ENCODE measurements at places on chromosomes 5 and 9.

- DNase-seq, result no peak
These were observed 93.4 kb downstream of the KCNT1 start for GRCh38 chr9:135795391-135795790.

DNA sequence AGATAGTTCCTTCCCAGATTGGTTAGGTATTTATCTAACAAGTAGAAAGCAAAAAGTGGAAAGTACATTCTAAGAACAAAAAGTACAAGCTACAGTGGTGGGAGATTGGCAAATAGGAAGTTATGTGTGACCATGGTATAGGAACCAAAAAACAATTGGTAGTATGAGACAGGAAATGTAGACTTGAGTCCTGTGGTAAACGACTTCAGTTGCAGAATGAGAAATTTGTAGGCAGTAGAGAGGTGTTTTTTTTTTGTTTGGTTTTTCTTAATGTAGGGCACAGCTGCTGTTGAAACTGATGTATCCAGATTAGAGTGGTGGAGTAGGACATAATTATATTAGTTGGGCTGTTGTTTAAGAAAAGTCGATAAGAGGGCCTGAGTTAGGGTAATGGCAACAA lies 72.0 kb downstream of the CCNH start:
- DNase-seq, result no peak

DNA sequence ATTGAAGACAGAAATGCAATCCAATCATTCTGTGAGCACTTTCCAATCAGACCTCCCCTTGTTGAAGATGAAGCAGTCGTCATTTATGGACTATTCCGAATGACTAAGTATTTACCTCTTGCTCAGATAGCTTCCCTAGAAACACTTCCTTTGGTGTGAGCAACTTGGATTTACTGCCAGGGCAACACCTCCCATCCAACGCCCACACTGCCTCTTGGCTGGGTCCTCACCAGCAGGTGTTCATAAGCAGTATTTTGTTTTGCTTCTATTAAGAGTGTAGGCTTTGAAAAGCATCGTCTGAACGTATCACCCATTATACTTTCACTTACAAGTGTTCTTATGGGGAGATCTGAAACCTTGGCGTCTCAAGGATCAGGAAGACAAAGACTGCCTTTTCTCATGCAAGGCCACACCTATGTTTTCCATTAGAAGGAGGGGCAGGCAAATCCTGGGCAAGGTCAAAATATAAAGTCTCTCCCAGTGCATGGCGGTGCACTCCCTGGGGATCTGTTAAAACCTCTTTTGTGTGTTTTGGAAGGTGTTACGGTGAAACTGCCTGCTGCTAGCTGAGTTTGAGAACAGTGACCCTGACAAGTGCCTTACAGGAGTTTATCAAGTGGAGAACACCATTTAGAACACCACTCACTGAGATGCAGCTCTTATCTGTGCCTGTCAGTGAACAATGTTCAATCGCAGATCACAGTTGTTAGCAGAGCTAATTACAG lies 10.6 kb upstream of the MARCHF3 start:
- DNase-seq, result peak; percentile 82

GRCh38 chr5:95733107-95733665 lies 2.0 kb downstream of the RHOBTB3 start:
- DNase-seq, result no peak

- no peak for DNase-seq
These were observed 185.6 kb upstream of the DMRT1 start for GRCh38 chr9:655875-656274.

DNA sequence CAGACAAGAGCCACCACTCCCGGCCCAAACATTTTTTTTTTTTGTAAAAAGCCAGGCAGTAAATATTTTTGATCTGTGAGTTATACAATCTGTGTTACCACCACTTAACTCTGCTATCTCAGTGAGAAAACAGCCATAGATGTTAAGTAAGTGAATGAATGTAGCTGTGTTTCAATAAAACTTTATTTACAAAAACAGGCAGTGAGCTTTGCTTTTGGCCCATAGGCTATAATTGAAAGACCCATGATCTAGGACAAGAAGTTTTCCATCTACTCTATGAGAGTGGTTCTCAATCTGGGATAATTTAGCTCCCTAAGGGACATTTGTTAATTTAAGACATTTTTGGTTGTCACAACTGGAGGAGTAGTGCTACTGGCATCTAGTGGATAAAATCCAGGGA lies 91.0 kb downstream of the TMC1 start:
- DNase-seq, result no peak

DNA sequence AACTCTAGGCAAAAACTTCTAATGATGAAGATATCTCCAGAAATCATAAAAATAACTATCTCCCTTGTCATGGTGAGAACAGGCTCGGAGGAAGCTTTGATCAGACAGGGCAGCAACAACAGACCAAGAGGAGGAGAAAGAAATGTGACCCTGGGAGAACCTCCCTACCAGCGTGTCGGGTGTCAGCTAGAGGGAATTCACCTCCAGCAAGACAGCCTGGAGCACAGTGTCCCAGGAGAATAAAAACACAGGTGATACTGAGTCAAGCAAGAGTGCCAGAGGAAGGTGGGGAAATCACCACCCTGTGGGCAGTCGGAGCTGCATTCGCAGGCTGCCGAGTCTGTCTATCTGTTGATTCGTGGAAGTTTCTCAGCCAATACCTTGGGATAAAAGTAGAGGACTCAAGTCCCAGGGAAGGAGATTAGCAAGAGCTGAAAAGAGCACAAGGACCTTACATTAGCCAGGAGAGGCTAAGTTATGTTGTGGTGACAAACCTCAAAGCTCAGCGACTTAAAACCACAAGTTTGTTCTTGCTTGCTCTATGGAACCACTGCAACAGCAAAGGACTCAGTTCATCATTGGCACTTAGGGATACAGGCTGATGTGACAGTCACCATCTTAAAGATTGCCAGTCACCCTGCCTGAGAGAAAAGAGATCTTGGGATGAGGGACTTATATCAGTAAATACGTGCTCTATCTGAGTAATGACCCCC lies 598.3 kb downstream of the CCDC171 start:
- no peak for DNase-seq

DNA sequence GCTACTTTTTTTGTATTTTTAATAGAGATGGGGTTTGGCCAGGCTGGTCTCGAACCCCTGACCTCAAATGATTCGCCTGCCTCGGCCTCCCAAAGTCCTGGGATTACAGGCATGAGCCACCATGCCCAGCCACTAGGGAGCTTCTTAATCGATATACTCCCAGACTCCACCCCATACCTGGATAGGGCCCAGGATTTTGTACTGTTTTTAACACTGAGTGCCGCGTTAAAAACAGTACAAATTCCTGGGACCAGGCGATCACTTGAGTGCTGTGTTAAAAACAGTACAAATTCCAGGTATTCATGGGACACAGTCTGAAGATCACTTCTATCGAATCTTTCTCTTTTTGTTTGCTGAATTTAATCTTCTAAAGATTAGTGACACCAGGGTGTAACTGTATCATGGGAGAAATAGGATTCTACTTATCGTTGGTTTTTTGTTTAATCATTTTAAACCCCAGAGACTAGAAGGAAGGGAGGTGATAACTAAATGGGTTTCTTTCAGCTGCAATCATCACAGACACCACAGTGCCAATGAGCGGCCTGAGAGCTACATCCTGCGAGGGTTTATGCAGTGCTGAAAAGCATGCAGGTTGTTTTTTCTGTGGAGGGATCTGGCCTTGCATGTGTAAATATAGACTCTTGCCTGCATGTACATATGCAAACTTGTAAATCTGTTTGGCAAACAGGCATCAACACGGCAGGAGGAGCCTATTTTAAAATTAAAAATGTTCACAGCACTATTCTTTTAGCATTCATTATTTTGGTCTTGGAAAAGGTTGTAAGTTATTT lies 303.8 kb upstream of the WWC1 start:
- no peak for DNase-seq

DNA sequence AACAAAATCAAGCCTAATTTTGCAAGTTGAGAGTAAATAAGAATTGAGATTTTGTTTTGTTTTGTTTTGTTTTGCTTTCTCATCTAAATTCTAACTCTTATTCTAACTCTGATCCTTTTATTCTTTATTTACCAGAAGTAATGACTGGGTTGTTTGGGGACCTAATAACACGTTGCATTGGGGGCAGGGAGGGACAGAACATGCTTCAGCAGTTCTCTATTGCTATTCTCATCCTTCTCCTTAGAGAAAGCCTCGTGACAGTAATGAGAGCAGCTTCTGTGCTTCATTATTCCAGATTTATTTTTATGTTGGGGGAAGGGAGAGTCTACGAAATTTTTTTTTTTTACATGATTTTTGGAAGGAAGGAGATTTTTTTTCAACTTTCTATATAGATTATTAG lies 21.1 kb downstream of the CPEB4 start:
- no peak for DNase-seq

GRCh38 chr5:60445921-60446320 lies 254.0 kb downstream of the DEPDC1B start:
- DNase-seq, result no peak

GRCh38 chr9:108831496-108832178 lies 24.1 kb downstream of the ACTL7B start:
- DNase-seq, result peak; percentile 80

All from RWPE1 (cell line).